ENCODE measurements at places on chromosomes 5 and 9. TPM values are rescaled to one million over a fixed set of nuclear protein-coding genes. Genes with fewer than 3 reads are reported as not detected.

DNA sequence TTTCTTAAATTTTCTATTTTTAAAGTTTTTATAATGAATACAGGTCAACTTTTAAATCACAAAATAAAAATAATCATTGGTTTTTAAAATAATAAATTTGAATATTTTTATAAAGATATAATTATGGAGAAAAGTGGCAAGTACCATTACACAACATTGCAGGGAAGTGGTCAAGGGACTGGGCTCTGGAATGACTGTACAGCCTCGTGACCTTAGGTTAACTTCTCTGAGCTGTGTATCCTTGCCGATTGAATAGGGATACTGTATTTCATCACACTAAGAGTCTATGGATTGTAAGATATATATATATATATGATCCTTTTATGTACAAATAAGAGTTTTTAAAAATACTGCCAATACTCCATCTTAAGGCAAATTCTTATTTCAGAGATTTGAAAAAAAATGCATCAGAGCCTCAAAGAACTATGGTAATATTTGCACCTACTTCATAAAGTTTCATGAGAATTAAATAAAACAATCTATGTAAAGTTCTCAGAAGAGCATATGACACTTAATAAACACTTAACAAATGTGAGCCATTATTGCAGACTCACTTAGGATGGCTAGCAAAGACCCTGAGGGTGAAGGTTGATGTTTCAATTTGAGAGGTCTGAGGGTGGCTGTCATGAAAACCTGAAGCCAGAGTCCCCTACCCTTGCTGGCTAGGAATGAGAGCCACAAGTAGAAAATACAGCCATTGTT lies 136.5 kb downstream of the CCDC192 start:
- DNase-seq: no peak

DNA sequence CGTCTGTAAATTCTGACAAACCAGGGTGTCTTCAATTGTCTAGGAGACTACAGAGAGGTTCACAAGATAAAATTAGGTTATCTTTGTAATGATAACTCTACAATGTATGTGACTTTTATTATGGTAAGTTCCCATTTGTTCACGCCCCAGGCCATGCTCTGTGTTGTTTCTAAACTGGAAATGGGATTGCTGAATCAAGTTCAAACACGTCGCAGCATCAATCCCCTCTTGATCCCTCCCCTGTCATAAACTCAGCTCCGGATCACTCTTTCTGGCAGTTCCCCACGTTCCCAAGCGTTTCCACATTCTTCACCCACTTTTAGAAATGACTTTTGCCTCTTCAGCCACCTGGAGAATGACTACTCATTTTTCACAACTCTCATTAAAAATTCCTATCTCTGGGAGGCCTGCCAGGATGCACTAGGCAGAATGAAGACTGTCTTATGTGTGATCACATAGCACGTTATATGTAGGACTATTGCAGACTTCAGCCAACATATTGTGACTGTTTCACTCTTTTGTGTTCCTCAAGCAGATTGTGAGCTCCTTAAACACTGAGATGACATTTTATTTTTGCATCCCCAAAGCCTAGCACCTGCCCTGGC lies 1124.2 kb upstream of the WWC1 start:
- DNase-seq: no peak

DNA sequence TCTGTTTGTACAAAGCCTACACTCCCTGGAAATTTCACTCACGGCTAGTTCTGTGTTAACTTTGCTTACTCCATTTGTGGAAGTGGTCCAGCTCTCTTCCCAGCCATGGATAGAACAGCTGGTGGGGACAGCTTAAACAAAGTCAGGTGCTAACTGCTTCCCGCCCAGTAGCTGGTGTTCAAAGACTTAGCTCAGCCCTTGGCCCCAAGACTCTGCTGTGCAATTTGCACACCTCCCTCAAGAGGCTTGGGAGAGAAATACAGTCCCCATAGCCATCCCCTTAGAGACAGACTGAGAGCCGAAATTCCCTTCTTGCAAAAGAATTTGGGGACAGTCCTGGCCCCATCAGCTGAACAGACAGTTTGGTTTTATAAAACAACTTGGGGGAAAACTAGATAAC lies 73.8 kb upstream of the RAI14 start:
- no peak for DNase-seq

- DNase-seq: no peak
Observed at GRCh38 chr9:124037790-124038189, 26.2 kb downstream of the LHX2 start.

GRCh38 chr5:107538331-107538730 lies 132.4 kb downstream of the EFNA5 start:
- no peak for DNase-seq

DNA sequence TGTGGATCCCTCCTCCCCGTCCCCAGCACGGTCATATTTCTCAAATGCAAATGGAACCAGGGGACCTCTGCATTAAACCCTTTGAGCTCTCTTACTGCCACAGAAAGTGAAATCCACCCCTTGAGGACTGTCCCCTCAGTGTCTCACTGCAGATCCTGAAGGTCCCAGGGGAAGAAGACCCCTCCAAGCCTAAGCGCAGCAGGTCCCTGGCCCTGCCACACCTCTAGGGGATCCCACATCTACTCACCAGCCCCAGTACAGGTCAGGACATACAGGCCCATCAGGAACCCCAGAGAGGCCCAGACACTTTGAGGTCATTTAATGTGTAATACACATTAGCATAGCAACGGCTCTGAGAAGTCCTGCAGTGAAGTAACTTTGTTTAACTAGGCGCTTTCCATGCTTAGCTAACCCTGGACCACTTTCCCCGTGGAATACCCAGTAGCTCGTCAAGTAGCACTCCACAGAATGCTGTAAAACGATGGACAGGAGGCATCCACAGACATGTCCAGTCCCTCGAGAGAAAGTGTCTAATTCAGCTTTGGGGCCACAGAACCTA lies 54.7 kb upstream of the ALDH1B1 start:
- no peak for DNase-seq

- no peak for DNase-seq
Observed at GRCh38 chr9:17339156-17339555, 204.3 kb downstream of the CNTLN start.

The CYFIP2 gene
- 173 TPM for total RNA-seq

The FOXD4L5 gene
- total RNA-seq: 0.27 TPM
